Stimulated activated CD8-positive, alpha-beta memory T cell treated with anti-CD3 and anti-CD28 coated beads, Interleukin-15, amount 100 ng/mL, for 1 hour (primary cell): ENCODE measurements at places on chromosomes 4 and X.

DNA sequence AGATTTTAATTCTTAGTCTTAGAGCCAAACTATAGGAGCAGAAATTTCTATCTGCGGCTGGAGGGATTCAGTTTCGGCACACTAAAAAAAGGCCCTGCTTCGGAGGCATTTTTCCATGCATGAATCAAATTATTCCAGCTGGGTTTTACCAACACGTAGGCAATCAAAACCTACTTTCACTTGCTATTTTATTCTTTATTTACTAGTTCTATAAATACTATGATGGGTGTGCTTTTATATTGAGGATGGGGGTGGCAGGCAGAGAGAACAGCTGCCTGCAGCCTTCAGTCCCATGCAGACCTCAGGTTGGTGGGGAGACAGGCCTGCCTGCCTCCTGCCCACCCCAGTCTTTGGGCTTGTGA lies 609.8 kb downstream of the BCOR start:
- no peak for DNase-seq

DNA sequence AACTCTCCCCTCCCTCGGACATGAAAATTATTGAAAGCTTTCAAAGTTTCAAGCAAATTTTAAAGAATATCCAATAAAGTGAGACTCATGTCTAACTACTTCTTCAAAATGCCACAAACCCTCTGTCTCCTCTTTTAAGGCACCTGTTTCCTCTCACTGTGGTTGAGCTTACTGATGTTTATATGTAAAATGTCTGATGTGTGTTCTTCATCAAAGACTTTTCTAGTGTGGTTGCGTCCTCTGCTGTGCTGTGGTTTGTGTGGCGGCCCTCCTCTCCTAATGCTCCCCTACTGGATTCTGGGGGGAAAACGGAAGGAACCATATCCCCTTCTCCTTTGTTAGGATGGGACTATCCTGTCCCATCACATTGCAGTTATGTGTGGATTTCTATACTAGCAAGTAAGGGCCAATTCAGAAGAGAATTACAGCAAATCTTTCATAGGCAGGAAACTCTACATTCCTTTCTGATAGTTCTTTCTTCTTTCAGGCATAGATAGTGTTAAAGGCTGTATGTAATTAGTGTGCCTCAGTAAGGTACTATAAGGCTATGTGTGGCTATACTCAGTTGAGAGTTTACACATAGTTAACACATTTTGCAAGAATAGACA lies 221.0 kb upstream of the GPRIN3 start:
- DNase-seq: no peak

- DNase-seq: no peak
These were observed 89.3 kb upstream of the SRD5A3 start for GRCh38 chr4:55256787-55257186.

GRCh38 chr4:11323771-11324170 lies 104.9 kb downstream of the HS3ST1 start:
- no peak for DNase-seq

DNA sequence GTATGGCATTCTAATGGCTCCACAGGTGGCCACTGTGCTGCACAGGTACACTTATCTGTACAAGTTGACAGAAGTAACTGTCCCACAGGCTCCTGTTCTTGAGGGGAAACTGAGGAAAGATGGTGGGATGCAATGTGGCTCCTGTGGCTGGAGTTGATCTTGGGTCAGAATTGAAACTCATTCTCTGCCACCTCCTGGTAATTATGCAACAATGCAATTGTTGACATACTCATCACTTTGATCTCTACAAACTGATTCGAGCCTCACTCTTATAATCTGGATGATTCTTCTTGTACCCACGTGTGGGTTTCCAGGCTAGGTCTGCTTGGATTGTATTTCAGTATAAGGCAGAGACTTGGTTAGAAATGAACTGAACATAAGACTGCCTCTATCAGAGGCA lies 148.8 kb downstream of the CCNG2 start:
- no peak for DNase-seq

DNA sequence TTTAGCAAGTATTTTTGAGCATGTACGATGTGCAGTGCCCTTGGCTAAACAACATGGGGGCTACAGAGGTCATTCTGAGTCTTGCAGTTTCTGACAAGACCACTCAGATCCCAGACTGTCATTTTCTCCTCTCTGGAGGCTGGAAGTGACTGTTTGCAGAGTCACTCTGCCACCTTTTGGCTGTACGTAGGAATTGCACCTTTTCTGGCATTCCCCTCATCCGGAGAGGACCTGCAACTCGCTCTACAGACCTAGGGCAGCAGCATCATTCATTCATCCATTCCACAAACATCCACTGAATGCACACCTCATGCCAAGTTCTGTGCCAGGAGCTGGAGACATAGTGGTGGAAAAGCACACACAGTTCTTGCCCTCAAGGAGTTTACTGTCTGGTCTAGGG lies 160.4 kb upstream of the GPR101 start:
- DNase-seq: no peak

DNA sequence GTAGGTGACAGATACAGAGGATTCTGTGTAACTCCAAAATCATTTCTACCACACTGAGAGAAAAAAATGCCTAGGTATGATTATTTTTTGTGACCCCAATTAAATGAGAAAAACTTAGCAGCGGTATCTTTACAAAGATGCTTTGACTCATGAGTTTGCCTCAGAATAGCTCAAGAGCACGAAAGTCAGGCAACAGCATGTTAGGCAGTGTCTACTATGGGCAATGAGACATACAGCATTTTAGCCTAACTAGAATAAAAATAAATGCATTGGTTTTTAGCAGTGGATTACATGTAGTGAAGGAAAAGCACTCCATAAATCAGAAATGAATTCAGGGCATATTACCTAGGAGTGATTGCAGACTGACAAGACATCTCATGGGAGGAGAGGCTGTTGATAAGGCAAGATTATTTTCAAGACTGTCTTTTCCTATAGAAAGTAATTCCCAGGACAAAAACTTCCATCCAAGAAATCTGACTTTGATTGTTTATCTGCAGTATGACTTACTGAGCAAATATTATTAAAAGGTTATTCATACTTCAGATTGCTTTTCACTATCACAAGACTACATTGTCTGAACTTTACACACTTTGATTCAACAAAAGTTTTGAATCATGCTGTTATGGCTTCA lies 3.6 kb downstream of the ANXA10 start:
- no peak for DNase-seq

GRCh38 chrX:20352935-20353336 lies 86.2 kb upstream of the RPS6KA3 start:
- DNase-seq: no peak

- DNase-seq: no peak
These were observed 1066.0 kb upstream of the ADGRL3 start for GRCh38 chr4:60134099-60134498.

DNA sequence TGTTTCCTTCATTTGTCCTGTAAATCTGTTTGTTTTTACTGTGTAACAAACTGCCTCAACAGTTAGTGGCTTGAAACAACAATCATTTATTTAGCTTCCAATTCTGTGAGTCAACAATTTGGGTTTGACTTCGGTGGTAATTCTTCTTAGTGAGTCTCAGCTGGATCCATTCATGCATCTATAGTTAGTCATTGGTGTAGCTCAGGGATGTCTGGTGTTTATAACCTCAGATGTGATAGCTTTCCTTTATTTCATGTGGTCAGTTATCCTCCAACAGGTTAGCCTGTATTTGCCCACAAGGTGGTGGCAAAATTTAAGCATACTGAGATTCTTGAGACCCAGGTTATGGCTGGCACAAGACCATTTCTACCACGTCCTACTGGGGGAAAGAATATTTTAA lies 1267.2 kb downstream of the RAPGEF2 start:
- no peak for DNase-seq

DNA sequence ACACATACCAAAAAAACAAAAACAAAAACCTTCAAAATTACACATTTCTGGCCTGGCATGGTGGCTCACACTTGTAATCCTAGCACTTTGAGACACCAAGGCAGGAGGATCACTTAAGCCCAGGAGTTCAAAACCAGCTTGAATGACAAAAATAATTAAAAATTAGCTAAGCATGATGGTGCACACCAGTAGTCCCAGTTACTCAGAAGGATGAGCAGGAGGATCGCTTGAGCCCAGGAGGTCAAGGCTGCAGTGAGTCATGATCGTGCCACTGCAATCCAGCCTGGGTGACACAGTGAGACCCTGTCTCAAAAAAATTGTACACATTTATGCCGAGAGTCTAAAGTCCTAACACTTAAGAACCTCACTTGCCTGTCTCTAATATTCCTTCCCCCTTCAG lies 18.3 kb downstream of the SLC39A8 start:
- no peak for DNase-seq

DNA sequence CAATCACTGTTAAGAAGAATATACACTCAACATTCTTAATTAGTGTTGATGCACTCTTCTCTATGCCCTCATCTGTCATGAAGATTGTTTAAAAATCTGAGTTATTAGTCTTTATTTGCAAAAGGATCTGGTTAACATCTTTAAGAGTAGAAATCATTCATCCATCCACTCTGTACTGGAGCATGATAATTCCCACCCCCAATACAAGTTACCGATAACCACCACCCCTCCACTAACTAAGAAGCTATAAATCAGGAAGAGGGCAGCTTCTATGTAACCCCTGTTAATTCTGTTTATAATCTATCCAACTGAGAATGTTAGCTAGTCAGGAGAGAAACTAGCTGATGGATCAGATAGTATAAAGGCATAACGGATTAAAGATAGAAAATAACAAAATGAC lies 34.5 kb downstream of the RAB28 start:
- DNase-seq: no peak

- DNase-seq: no peak
These were observed 5.6 kb downstream of the NYX start for GRCh38 chrX:41452565-41453356.

DNA sequence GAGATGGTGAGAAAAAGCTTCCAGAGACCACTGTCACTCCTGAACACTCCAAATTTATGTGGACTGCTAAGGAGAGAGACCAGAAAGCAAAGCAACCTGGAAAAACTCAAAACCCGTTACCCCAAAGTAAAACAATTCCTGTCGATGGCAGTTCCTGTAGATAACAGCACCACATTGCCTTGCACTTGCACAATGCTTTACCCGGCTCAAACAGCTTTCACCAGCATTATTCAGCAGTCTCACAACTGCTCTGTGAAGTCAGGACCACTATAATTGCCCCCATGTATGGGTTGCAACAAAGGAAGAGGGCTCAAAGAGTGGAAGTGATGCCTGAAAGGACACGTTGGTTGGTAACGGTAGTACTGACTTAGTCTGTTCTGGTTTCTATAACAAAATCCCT lies 234.8 kb downstream of the BCOR start:
- no peak for DNase-seq

DNA sequence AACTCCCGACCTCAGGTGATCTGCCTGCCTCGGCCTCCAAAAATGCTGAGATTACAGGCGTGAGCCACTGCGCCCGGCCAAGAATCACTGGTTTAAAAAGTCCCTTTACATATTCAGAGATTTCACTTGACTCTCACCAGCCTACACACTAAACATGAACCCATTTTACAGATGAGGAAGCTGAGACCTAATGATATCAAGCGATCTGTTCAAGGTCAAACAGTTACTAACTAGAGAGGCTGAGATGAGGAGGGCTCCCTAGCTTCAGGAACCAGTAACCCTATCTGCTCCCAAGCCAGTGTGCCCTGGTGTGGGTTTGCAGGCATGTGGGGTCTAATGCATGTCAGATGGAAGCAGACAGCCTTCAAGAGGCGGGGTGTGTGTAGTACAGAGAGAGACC lies 59.6 kb upstream of the AFAP1 start:
- no peak for DNase-seq

- no peak for DNase-seq
These were observed 168.5 kb downstream of the SOWAHB start for GRCh38 chr4:76729460-76729859.

DNA sequence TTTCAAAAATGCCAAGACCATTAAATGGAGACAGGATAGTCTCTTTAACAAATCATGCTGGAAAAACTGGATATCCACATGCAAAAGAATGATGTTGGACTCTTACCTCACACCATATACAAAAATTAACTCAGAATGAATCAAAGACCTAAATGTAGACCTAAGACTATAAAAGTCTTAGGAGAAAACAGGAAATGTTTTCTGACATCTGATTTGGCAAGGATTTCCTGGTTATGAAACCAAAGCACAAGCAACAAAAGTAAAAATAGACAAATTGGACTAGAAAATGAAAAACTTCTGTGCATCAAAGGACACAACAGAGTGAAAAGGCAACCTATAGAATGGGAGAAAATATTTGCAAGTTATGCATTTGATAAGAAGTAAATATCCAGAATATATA lies 37.6 kb downstream of the ARFIP1 start:
- no peak for DNase-seq

DNA sequence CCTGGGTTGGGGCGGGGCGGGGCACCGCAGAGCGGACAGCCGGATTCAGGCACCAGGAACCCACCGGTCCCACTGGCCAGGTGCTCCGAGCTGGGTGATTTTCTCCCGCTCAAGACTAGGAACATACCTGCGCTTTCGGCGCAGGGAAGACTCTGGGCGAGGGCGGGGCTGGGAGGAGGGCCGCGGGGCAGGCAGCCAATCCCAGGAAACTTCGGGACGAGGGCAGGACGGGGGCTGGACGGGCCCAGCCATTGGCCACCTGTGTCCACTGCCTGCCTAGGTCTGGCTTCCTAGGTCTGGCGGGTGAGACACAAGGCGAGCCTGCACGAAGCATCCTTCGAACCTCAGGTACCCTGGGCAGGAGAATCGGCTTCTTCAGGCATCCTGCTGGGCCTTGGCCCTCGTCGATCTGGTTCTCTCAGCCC lies 274 bp upstream of the ERVMER34-1 start:
- DNase-seq: no peak

DNA sequence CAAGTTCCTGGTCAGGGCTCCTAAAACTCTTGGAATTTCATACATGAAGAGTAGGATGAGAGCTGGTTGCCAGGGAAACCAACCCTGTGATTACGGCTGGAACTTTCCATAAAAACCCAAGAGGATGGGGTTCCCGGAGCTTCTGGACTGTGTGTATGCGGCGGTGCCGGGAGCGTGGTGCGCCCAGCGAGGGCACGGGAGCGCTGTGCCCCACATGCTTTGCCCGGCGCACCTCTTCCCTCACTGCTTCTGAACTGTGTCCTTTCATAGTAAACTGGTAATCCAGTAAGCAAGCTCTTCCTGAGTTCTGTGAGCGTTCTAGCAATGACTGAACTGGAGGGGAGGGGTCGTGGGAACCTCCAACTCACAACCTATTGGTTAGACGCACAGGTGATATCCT lies 152.6 kb downstream of the AFAP1 start:
- DNase-seq: no peak
